Prostate gland (tissue), 2 donors: ENCODE measurements at places on chromosomes 3 and 15. TPM values are rescaled to one million over a fixed set of nuclear protein-coding genes. Genes with fewer than 3 reads are reported as not detected.

GOLGA8S gene
- total RNA-seq, result 1.5 TPM

PDZRN3 gene
- 143 TPM for total RNA-seq

IL17RB gene
- 14.3 TPM for total RNA-seq

TGM5 gene
- 11.3 TPM for total RNA-seq

ACAN gene
- 0.14 TPM for total RNA-seq

CLEC3B gene
- 61.1 TPM for total RNA-seq

KY gene
- total RNA-seq, result 1.4 TPM

DNA sequence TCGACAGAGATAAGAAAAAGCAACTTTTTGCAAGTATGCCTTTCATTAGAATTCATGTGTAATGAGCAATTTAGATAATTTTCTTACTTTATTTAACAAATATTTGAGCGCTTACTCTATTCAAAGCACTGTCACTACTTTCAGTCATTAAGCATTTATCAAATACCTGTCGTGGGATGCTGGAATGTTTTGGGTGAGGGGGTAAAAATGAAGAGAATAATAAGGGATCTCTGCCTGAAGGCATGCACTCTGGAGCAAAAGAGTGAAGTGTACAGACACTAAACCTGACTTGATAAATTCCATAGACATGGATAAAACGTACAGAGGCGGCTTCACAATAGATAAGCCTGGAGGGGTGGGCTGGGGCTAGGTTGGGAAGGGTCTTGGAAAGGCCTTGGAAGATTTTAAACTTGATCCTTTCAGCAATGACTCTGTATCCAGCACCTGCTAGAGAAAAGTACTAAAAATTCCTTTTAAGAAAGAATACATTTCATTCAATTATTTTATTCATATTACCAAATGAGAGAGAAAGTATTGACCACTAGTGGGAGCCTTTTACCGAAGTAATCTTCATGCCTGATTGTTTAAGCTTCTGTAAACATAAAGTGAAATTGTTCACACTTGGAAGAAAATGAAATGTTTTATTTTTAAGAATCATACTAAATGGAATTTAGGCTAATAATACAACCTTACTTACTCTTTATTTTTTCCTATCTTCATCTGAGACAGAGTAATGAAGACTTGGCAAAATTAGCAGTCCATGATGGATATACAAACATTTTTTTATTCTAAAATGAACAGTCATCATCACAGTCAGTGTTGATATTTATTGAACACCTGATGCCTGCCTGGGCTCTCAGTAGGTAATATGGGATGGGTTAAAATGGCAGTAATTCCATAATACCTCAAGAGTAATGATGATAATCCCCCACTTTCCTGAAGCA, 113.2 kb downstream of the PPP2R3A start:
- DNase-seq, result no peak

DNA sequence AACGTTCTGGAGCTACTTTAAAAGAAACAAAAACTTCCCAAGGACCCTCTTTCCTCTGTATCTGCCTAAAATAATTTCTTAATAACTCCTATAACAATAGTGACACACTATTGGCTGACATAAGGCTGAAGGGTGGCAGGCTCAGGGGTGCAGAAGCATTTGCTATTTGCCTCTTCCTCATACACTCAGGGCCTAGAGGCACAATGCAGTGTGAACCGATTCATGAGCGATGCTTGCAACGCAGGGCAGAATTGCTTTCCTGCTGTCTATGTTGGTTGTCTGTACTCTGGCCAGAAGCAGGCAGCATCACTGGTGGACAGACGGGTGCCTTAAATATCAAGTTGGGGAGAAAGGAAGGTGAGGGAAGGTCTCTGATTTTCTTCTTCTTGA, 157.4 kb downstream of the AGBL1 start:
- DNase-seq, result no peak

DNA sequence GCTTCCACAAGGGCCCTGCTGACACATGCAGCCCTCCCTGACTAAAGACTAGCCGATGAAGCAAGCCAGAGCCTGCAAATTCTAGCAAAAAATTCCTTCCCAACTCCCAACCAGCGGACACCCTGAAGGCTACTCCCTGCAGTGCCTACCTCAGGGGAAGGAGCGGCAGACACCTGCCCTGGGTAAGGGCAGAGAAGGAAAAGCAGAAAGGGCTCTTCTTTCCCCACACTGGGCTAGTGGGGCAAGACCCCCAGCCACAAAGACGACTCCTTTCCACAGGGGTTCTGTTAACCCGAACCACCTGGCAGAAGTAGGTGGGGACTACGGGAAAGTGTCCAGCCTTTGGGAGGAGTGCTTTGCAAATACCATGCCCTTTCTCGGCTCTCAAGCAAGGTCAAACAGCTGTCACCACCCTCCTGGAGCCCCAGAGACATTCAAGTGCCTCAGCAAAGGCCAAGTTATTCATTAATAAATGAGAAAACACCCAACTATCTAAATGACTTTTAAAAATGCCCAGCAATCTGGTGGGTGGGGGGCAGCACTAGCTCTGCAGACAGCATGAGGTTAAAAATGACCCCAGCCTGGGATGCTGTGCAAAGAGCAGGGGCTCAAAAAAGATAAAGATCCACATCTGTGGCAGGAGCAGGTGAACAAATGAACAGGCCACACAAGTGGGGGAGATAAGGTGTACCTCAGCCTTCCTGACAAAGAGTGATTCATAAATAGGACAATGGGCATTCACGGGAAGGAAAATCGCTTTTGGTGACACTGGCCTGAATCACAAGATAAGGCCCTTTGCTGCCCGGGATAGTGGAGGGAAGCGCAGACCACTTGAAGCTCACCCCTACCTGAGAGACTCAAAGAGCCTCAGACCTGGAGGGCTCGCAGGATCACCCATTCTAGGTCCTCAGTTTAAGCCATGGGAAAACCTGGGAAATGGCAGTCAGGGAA, 33.0 kb downstream of the CCDC12 start:
- no peak for DNase-seq

DNA sequence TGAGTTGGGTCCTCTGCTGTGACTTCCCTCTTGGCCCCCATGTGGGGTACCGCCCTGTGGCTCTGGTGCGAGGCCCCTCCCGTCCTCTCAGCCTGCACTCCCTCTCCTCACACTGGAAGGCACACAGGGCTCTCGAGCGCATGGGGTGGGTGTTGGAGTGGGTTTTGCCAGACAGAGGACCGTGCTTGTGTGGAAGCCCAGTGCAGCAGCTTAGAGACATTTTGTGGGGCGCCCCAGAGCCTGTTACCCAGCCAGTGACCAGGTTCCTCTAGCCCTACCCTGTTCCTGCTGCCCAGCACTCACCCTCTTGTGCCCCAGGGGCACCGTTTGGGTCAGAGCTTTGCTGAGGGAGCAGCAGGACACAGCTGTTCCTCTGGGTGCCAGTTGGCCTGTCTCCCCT, 9.9 kb downstream of the PLXNA1 start:
- DNase-seq, result no peak

DNA sequence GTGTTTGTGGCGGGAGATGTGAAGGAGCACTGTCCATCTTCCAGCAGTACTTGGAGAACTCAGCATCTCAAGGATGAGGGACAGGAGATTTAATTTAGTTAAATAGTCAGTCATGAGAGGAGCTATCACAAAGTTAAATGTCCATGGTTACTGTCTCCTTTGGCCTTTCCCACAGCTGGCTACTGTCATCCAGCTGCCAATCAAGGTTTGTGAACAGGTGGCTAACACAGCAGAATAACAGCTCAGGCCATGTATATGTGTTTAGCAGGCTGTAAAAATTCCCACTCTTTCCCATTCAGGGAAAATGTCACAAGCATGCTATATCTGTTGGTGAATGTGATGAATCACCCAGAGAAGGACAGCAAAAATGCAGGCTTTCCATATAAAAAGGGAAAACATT, 120.5 kb downstream of the TMEM108 start:
- no peak for DNase-seq

GRCh38 chr3:150341891-150342290, 66.2 kb upstream of the TSC22D2 start:
- no peak for DNase-seq

DNA sequence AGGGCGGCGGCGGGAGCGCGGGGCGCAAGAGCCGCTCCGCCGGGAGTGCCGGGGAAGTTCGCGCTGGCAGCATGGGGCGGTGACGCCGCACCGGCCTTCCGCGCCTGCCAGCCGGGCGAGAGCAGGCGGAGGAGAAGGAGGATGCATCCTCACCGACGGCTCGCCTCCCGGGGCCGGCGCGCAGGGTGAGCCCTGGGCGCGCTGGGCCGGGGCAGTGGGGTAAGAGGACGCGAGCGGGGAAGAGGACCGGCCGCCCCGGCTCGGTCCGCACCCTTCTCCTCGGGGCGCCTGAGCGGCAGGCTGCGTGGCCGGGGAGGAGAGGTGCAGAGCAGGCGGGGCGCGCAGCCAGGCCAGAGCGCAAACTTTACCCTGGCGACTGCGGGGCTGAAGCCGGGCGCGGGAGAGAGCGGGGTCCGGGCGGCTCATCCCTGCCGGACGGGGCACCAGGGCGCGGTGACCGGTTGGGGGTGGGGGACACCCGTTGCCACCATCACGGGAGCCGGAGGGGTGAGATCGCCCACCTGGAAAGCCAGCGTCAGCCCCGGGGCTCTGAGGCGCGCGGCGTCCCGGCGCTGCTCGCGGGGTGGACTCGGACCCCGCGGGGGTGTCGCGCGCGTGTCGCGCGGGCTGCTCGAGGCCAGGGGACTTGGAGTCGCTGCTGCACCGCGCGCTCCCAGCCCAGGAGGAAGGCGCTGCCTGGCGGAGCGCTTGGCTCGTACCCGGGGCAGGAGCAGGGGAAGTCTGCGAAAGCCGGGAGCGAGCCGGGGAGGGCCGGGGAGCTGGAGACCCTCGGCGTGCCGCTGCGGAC, 542 bp downstream of the GABRA5 start:
- no peak for DNase-seq

- DNase-seq, result no peak
These were observed 122.4 kb downstream of the NR1D2 start for GRCh38 chr3:24067483-24067882.
